ENCODE measurements at places on chromosomes 4 and X.

DNA sequence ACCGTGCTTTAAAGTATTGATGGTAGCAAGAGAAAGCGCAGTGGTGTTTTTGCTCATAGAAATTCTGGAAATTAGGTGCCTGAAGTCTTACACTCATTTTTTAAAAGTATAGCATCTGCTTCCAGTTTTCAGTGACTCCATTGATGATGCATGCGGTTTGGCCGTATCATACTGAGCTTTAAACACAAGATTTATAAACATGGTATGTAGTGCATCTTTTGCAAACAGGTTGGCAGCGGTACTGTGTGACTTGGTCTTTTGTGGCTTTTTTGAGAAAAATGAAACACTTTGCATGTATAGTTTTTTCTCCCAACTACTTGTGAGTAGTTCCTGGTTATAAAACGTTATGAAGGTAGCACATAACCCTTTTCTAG lies 2.0 kb downstream of the DDX3X start:
- DNase-seq, result no peak

DNA sequence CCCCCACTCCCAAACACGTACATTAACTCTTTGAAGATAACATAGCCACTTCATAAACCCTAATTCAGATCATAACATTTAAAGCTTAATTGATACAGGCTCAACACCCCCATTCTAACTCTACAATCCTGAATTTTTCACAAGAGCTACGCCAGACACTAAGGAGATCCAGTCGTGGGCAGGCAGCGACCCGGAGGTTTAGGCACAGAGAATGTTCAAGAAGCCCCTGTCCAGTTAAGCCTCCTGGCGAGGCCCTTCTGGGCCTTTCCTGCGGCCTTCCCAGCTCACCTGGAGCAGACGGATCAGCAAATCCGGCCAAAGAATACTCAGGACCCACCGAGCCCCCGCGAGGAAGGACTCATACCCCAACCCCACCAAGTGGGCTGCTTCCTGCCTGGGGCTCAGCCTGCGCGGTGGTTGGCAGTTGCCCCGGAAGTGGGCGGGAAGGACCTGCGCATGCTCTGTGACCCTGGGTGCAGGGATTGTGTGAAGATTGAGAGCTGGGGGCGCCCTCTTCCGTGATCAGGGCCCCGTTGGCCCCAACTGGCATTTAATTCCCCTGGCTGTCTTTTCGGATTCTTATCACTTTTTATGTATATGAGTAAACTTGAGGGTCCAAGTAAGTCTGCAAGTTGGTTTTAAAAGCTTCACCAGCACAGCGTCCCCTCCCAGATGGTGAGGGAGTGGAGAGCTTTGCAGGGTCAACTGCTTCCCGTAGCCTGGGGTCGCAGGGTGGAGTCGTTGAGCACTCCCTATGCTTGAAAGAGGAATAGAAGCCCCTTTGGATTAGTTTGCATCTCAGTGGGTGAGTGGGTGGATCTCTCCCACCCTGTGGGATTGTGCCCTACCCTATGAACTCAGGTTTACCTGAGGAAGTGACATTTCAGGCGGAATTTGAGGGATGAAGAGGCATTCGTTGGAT lies at the start of gene TRIM61:
Gene TRIM61 (minus strand): TSS at position 415 of the 922 bp plus-strand sequence. CDS start 7,655 bp downstream, outside the sequence.
- peak; percentile 78 for DNase-seq

DNA sequence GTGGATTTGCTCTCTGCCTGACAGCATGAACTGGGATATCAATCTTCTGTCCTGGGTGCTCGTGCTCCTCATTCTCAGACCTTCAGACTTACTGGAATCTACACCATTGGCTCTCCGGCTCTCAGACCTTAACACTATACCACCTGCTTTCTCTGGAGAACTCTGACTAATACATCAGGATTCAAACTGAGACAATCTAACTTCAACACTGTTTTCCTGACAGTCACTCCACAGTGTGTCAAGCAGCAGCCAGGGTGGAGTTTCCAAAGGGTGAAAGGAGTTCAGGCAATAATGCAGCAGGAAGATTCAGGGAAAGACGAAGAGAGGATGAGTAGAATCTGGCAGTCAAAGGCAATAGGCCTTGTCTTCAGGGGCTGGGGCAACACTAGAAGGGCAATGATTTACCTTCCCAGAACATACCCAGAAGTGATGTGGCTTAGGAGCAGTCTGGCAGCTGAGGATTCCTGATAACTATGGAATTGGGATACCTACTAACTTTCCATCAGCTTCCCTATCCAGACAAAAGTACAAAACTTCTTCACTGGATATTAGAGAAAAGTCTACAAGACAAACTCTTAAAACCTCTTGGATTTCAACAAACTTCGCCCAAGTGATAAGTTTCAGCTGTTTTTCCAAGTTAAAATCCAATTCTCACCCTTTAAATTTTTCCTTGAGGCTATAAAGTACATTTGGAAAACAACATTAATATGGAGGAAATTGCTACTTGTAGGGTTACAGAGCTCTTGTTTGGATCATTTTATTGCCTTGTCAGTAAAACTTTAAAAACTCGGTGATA lies 58.4 kb upstream of the SLIT2 start:
- DNase-seq, result no peak

DNA sequence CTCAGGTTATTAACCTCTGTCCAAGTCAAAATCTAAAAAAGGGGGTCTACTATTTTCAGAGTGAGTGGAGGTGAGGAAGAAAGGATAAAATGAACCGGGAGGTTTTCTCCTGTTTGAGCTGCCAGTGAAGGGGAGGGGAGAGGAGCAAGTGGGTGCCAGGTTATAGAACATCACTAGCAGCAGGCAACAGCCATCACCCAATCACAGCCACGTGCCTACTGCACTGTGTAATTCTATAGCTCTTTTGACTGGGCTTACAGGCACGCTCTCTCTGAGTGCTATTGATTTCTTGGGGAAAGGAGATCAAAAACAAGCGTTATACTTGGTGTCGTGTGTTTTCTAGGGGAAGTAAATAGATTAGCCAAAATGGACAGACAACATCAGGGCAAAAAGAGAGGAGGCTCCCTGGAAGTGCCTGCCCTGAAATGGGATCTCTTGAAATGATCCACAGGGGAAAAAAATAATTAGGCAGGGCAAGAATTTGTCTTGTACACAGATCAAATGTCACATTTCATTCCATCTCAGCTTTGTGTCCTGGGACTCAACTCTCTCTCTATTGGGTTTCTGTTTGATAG lies 300.5 kb upstream of the LCORL start:
- no peak for DNase-seq

- DNase-seq, result no peak
Observed at GRCh38 chrX:72393836-72394517, 88.3 kb upstream of the CITED1 start.

GRCh38 chr4:127829014-127829413 lies 46.9 kb downstream of the HSPA4L start:
- DNase-seq, result no peak

Data from fibroblast of skin of scalp (primary cell).